ENCODE measurements at places on chromosomes 4 and X. TPM values are rescaled to one million over a fixed set of nuclear protein-coding genes. Genes with fewer than 3 reads are reported as not detected.

DNA sequence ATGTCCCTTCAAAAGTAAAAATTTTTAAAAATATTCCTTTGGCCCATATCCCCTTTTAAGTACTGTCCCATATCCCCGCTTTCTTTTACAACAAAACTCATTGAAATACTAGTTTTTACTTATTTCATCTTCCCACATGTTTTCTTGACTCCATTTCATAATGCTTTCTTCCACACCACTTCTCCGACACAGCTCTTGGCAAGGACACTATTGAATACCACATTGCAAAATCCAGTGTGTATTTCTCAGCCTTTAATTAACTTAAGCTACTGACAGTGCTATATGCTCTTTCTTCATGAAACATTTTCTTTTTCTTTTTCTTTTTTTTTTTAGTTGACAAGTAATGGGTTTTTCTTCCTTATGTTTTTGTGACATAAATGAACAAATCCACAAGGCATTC is 28.8 kb downstream of the PRDM8 start:
- no peak for DNase-seq

- peak; percentile 90 for DNase-seq
Measured at GRCh38 chr4:7021930-7022664, 21.1 kb upstream of the TADA2B start.

- DNase-seq: no peak
Measured at GRCh38 chr4:54915276-54915675, 210.1 kb downstream of the KDR start.

The CPLX1 gene
- 0.64 TPM for total RNA-seq

GRCh38 chrX:52933976-52934703 is 24.2 kb downstream of the FAM156A start:
- DNase-seq: no peak

The SPANXD gene
- total RNA-seq: not detected

DNA sequence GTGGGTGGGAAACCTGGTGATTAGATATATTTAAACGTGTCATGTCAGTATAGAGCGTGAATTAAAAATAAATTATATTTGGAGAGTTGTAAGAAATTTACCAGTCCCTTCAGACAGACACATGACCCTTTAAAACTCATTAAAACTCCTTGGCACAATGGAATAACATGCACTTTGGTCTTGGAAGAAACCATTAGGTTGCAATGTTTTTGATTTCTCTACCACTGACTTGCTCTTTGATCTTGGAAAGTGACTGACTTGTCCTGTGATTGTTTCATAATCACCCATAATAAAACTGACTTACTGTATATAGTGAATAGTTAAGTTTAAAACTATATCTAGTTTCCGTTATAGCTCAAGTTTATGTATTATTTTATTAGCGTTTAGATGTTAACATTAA is 35.8 kb downstream of the FHL1 start:
- DNase-seq: no peak

The FAM9B gene
- total RNA-seq: not detected

DNA sequence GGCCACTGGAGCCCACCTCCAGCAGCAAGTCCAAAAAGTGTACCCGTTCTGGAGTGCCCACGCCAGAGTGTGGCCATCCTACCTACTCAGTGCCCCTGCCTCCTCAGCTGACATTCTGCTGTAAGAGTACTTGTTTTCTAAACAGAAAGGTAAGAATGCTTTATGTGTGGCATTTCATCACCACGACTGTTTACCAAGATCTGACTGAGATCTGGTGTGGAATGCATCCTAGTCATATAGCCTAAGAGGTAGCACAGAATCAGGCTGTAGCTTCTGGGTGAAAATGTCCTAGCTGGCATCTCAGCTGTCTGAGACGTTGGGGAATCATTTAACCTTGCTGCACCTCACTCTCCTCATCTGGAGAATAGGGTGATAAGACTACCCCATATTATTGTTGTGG is 638.7 kb upstream of the TENM3 start:
- no peak for DNase-seq

The SLC2A9 gene
- not detected for total RNA-seq

DNA sequence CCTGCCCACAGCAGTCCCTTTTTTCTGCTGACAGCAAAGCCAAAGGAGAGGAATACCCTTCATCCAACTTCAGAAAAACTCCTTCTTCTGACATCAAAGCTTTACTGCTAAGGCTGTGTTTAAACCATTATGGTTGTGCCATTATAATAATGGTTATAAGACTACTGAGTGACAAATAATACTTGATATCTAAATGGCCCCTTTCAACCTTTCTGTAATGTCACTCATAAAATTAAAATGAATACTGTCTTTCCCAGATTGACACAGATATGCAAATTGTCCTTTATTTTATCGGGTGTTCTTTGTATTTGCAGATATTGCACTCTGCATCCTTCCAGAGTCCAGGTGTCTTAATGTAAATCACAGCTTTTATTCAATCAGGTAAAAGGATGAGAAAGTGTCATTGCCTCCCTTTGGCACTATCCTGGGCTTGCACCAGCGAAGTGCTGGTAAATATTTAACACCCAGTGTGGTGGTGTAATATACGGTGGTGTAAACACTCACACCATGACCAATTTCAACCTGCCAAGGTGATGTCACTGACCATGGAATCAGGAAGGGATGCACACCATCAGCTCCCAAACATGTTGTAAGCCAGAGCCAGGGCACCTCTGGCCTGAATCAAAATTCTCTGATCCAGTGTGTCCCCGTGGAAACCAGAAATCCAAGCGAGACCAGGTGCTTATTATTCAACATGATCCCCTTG is 139.4 kb upstream of the TENM3 start:
- DNase-seq: no peak

The WDR17 gene
- 3.3 TPM for total RNA-seq

- DNase-seq: no peak
Measured at GRCh38 chr4:137363496-137363895, 168.8 kb downstream of the PCDH18 start.

DNA sequence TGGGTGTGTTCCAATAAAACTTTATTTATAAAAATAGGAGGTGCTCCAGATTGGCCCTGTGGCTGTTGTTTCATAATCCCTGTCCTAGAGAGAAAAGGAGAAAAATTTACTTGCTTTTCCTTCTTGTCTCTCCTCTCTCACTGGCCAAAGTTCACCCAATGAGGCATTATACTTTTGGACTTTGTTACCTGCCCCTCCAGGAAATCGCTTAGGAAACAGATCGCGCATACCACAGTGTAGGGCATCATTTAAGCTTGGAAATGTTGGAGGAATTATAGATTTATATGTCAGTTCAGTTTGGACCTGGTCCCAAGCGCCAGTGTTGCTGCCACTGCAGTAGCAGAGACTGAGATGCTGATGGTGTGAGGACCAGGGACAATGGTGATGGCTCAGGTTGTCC is 337.6 kb upstream of the NR3C2 start:
- no peak for DNase-seq

- DNase-seq: no peak
Measured at GRCh38 chr4:156800463-156800862, 171.1 kb downstream of the PDGFC start.

DNA sequence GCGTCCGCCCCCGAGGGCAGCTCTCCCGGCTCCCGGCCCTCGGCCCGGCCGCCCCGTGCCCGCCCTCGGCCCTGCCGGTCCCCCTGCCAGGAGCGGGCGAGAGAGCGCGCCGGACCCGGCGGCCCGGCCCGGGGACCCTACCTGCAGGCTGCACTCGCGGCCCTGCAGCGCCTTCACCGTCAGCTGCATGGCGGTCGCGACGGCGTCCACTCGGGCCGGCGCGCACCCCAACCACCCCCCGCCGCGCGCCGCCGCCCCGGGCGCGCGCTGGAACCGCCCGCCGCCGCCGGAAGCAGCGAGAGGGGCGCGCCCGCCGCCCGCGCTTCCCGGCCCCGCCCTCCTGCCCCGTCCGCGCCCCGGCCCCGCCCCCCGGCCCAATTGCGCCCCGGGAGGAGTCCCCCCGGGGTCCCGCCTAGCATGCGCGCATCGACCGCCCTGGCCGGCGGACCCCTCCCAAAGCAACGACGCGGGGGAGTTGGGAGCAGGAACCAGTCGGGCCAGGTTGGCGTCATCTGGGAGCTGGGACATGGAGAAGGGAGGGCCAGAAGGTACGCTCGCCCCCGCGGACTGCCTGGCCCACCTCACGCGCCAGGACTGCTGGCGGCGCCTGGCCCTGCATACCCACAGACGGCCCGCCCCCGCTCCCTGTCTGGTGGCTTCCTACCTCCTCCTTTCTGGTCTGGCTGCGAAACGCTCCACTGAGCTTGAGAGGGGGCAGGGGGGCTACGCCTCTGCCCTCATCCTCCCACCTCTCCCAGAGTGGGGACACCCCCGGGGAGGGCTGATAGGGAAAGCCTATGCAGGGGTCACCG is at the start of gene UBL4A:
TSS of gene UBL4A (minus strand) at position 220 of the 812 bp plus-strand sequence. CDS start at position 189, 31 bp downstream.
- peak; percentile 51 for DNase-seq

- DNase-seq: peak; percentile 22
Measured at GRCh38 chrX:119622356-119623232, 16.4 kb upstream of the NKRF start.

All from A172 (cell line).